RCC 7860 (cell line): ENCODE measurements at places on chromosomes 5 and 9.
A peak's percentile ranks its signal among the peaks of the same experiment; 100 is the strongest.

DNA sequence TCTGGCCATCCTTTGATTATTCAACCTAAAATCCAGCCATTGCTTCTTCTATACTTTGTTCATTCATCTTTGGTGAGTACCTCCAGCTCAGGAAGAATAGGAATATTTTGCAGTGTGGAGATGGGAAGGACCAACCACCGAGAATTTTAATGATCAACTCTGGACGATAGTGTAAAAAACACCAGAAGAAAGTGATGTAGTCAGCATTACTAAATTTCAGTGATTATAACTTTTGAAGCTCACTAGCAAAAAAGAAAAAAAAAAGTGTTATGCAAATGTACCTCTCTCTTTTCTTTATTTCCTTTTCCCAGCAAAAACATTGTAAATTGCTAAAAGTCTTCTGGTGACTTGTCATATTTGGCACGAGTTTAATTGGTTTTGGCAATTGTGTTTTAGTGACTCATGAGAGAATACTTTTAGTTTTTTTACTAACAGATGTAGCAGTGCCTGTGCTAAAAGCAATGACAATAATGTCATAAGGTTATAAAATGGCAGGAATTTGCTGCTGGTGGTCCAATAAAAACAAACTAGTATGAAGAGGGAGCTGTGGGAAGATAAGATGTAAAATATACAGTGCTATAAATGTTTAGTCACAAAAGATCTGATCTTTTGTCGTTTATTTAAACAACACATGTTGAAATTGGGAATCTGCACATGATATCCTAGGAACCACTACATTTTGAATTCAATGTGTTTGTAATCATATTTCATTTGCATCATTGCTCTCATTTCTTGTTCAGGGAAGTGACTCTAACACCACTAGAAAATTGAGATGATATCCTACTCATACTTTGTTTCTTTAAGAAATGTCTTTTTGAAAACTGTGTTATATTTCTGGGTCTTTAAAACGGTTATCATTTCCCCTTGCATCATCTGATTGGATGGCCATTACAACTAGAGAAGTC, 81.3 kb upstream of the ERCC6L2 start:
- DNase-seq: peak; percentile 58

DNA sequence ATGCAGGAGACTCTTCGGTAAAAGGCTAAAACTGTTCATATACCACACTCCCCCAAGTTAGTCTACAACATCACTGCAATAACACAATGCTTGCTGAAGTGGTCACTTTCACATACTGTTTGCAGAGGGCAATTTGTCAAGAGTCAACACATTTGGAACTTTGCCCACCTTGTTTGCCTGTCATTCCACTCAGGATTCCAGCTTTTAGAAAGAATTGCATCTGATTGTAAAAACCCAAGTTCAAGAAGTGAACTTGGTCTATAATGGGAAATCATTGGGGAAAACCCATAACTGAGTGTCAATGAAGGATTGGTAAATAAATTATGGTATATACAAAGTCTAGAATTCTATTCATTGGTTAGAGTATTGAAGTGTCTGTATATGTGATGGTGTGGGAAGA, 120.5 kb downstream of the GADD45G start:
- DNase-seq: no peak

GRCh38 chr5:73446631-73447529, 1.7 kb downstream of the FOXD1 start:
- DNase-seq: no peak

DNA sequence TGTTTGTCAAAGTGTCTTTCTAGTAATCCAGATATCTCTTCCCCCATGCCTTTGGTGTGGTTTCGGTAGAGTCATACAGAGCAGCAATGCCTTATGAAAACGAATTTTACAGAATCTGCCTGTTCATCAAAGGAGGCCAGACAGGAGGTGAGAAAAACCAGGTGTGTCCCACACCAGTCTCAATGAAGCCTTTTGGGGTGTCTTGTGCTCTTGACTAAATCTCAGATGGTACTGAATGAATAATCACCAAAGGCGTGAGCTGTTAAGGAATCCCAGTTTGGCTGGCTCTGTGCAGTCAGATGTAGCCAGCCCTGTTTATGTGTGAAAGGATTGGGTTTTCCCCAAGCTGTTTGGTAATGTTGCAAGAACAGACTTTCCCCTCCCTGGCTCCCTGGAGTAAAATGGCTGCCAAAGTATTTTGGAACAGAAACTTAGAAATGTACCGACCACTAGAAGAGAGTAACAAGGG, 70.8 kb upstream of the CDKN2B start:
- DNase-seq: no peak

DNA sequence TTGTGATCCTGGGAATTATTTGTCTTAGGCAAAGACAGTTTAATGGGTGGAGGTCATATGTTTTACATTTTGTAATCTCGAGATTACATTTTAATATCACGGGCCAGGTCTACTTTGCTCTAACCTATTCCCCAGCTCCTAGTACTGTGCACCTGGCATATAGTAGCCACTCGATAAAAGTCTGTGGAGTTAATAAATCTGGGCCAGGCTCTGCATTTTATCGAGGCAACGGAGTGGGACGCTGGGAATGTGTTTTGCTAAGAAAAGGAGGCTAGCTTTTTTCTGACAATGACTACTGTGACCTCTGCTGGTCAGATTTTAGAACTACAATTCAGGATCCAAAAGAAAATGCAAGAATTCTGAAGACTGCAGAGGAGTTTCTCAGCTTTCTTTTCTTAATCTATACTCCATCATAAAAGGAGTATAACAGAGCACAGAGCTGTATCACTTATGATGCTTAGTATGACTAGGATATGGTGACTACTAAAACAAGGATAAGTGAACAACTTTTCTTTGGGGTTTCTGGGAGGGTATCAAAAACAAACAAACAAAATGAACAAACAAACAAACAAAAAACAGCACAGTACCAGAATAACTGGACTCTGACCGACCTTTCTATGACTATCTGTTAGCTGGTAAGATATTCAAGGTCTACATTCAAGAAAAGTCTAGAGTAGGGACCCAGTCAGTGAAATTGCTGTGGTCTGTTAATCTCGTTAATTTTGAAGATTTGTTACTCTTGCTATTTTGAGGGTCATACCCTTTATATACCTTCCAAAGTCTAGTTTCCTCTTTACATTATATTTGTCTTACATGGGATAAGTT, 46.1 kb upstream of the CER1 start:
- peak; percentile 35 for DNase-seq

GRCh38 chr5:34040472-34040871, 2.5 kb downstream of the C1QTNF3 start:
- no peak for DNase-seq

GRCh38 chr9:126112135-126112720, 214.4 kb upstream of the MVB12B start:
- DNase-seq: no peak

- peak; percentile 24 for DNase-seq
These were observed 2.9 kb downstream of the AKNA start for GRCh38 chr9:114384836-114385396.

- no peak for DNase-seq
These were observed 41.6 kb upstream of the LCP2 start for GRCh38 chr5:170338933-170339779.

GRCh38 chr9:117795271-117795670, 91.1 kb downstream of the TLR4 start:
- DNase-seq: no peak

GRCh38 chr9:34375901-34376595, 650 bp downstream of the MYORG start:
- peak; percentile 41 for DNase-seq

- DNase-seq: no peak
These were observed 385.3 kb upstream of the WWC1 start for GRCh38 chr5:167905919-167906853.

DNA sequence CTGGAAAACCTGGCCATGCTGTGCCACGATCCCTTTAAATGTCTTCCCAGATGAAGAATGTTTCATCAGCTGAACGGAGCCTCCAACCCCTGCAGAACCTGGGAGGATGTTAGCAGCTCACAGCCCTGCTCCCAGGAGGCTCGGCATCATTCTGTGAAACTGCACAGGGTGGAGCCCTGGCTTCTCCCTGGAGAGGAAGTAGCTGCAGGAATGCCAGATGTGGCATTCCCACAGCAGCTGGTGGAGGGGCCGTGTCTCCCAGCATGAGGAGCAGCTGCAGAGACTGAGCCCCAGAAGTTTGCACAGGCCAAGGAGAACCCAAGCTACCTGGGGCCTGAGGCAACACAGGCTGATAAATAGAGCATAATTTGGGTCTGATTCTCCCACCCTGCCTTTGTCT, 165.8 kb upstream of the MAP3K1 start:
- no peak for DNase-seq

DNA sequence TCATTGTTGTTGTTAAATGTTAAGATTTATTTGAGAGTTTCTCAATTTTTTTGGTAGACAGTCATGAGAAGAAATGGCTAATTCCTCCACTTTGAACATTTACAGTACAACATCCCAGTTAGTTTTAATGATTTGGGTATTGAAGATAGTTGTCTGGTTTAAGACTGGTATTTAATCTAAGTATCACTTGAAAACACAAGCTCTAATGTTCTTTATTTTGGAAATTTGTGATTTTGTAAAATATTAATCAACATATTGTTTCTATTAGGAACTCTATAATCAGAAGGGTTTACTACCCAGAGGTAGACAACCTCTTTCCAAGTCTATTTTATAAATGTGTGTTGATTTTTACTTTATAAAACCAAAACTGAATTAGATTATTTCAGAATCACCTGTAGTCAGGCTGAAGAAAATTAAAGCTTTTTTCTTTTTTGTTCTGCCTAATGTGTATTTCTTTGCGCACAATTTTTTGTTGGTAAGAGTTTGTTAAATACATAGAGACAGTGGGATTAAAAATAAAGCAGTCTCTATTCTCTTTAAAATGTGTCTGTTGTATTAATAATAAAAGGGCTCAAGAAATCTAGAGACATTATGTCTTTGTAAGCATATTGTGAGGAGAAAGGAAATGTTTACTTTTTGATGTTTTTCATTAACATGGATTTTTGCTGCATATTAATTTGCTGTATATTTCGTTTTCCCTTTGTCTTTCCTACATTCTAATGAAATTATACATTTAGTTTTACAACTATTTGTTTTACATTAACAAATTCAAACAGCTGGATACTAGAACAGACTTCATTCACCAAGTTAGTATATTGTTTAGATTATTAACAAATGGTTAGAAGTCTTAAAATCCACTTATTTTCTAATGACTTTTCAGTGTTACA, 3.9 kb upstream of the PURA start:
- DNase-seq: no peak

- DNase-seq: no peak
These were observed 200.7 kb upstream of the TBC1D2 start for GRCh38 chr9:98456156-98456613.

DNA sequence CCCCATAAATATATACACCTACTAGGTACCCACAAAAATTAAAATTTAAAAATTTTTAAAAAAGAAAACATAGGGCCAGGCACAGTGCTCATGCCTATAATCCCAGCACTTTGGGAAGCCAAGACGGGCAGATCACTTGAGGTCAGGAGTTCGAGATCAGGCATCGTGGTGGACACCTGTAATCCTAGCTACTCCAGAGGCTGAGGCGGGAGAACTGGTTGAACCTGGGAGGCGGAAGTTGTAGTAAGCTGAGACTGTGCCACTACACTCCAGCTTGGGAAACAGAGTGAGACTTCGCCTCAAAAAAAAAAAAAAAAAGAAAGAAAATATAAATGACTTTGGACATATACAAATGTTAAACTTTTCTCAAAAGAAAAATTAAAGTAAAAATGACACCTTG, 33.3 kb upstream of the RNF38 start:
- no peak for DNase-seq

- DNase-seq: no peak
These were observed 66.0 kb upstream of the CKMT2 start for GRCh38 chr5:81167078-81167477.
